Stimulated activated CD8-positive, alpha-beta memory T cell treated with anti-CD3 and anti-CD28 coated beads, Interleukin-4, amount 100 ng/mL, for 24 hours (primary cell): ENCODE measurements at places on chromosomes 2 and 18.

DNA sequence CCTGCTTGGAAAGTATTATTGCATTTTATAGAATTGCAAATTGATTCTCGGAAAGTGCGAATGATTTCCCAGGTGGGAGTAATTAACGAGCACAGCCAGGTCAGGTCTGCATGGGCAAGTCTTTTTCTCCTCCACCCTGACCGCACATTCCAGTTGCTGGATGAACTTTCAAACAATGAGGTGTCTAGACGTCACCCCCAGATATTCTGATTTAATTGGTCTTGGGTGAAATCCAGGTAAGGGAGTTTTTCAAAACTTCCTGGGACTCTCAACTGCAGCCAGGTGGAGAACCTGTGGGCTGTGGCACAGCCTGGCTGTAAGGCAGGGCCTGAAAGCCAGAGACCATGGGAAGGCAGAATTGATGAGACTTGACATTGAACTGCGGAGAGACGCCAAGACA lies 15.9 kb upstream of the RNF152 start:
- DNase-seq, result no peak

DNA sequence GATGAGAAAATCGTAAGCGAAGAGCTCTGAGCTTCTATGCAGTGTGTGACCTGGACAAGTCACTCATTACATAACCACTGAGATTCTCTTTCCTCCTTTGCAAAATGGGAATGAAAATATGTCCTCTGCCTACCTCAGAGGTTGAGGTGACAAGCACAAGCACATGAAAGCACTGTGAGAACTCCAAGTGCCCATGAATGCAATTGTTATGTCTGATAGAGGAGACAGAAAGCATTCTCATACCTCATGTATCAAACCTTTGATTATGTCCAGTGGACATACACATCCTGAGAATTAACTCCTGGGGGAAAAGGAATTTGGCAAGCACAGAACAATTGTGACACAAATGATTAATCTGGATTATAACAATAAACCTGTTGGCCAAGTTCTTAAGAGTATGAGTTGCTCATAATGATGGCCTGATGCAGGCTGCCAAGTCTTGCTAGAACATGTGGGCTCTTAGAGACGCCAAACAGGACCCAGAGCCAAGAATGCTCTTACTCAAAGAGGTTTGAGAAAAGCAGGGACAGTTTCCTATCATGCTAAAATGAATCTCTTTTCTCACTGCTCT lies 8.5 kb upstream of the RMDN2 start:
- no peak for DNase-seq

- no peak for DNase-seq
Measured at GRCh38 chr2:238099714-238100048, 459 bp upstream of the ESPNL start.

- DNase-seq, result no peak
Measured at GRCh38 chr2:175207741-175208438, 26.4 kb upstream of the ATP5MC3 start.

DNA sequence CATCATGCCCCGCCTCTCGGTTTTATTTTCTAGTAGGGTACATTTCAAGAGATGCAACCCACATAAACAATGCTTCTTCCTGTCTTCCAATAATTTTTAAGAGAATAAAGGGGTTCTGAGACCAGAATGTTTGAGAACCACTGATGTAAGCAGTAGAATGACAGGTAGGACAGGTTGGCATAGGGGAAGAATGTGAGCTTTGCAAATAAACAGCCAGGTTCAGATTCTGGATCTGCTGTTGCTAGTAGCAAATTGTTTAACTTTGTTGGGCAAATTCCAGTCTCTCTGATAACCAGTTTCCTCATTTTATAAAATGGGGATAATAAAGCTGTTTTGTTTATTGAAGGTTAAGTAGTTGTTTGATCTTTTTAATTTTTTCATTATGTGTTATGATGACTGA lies 32.8 kb downstream of the SOCS6 start:
- DNase-seq, result no peak

DNA sequence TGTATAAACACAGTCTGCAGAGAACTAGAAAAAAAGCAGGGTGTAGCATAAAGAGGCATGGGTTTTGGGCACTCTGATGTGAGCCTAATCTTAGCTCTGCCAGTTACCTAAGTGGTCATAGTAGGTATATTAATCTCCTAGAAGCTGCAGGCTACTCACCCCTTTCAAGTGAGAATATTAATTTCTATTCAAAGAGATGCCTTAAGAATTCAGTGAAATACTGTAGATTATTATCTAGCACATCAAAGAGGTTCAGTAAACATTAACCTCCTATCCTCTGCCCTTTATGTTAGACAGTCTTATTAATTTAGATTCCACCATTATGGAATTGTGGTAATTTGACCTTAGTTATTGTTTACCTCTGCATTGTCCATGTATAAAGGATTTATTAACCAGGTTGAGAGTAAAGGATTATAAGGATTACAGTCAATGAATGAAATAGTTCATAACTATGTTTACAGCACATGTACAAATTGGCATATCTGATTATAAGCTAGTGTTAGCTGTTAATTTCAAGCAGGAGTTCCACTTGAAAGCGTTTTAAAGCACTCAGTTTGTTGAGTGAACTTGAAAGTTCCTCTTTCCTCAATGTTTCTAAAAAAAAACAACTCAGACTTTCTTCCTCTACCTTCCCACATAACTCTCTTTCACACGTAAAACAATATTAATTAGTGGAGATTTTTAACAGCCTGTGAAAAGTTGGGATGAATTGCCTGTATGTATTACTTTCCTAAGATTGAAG lies 150.6 kb upstream of the EPC2 start:
- no peak for DNase-seq

- DNase-seq, result no peak
Measured at GRCh38 chr2:121788685-121789084, 33.2 kb downstream of the TSN start.

GRCh38 chr2:150742094-150742493 lies 254.6 kb upstream of the RND3 start:
- no peak for DNase-seq

DNA sequence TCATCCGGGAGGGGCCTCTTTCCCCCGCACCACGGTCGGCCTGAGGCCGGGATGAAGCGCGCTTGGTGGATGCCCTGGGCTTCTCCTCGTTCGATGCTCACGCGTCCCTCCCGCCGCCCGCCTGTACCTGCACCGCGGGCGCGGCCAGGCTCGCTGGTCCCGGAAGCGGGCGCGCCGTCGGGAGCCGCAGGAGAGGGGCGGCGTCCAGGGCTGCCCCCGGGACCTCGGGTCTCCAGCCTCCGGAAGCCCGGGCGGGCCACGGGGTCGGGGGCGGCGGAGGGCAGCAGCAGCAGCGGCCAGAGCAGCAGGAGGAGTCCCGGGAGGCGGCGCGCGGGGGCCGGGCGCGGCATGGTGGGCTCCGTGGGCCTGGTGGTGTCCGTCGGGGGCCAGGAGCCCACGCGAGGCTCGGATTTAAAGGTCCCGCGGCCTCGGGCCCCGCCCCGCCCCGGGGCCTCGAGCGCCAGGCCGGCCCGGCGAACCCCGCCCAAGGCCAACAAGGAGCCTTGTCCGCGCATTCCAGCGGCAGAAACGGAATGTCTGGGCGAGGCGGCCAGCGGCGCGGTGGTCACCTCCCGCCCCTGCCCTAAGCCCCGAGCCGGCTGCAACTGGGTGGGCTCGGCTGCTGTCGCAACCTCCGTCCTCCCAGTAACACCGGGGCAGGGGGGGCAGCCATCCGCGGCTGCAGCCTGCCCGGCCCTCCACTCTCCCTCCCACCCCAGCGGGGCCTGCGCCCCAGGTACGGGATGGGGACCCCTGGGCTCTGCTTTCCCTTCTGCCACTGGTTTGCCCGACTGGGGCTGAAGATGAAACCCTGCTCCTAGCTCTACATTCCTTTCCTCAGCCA lies at the start of gene MATN3:
TSS of gene MATN3 (minus strand) at position 387 of the 844 bp plus-strand sequence. CDS start at position 350, 37 bp downstream.
- DNase-seq, result no peak

GRCh38 chr2:38264396-38265221 lies 112.5 kb downstream of the ATL2 start:
- no peak for DNase-seq

- no peak for DNase-seq
Measured at GRCh38 chr2:172226244-172227061, 123.8 kb upstream of the DLX2 start.

- DNase-seq, result no peak
Measured at GRCh38 chr2:79771493-79771892, 258.6 kb downstream of the CTNNA2 start.

GRCh38 chr2:190468814-190469569 lies 60.8 kb downstream of the MFSD6 start:
- DNase-seq, result no peak

- no peak for DNase-seq
Measured at GRCh38 chr18:34841891-34842290, 131.8 kb downstream of the DTNA start.

- DNase-seq, result no peak
Measured at GRCh38 chr2:236107536-236107935, 60.6 kb downstream of the GBX2 start.

DNA sequence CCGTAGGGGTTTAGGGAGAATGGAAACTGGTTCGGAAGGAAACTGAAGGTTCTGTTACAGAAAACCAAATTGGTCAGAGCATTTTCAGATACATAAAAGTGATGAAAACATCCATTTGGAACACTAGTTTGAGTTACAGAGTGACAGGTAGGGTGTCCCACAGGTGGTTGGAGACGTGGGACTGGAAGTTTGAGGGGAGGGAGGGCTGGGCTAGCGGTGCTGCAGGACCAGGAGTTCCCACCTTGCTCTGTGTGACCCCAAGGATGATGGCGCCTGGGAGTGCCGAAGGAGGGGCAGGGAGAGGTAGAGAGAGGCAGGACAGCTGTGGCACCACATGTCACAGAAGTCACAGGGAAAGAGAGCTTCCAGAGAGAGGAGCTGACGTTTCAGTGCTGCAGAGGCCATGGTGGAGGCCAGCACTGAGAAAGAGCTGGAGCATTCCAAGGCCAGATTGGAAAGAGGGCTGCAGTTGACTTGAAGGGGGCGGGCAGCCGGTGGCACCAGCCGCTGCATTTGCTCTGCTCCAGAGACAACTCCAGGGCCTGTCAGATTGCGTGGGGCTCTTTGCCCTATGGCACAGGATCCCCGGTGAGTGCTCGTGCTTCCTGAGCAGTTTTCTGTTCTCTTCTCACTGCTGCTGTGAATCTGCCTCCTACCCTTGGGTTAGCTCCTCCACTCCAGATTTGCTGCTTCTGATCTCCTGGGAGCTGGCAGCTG lies 56.2 kb upstream of the FOSL2 start:
- no peak for DNase-seq

DNA sequence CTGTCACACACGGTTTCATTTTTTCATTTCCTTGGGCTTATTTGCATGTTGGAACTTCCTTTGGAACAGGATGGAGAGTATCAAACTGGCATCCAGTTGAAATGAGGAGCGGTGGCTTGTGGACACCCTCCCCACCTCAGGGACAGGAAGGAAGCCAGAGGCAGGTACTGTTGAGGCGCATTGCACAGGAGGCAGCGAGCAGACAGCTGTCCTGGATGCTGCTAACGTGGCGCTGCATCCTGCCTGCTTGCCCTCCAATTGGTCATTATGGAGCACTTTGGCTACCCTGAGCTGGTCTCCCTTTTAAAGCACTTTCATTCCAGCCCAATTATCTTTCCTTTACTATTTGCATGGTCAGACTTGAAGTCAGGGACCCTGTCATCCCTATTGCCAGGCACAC lies 80.7 kb upstream of the ITGA4 start:
- DNase-seq, result no peak

- no peak for DNase-seq
Measured at GRCh38 chr18:75293591-75293990, 83.0 kb downstream of the TSHZ1 start.

GRCh38 chr2:174779361-174779928 lies 15.2 kb upstream of the CHRNA1 start:
- DNase-seq, result no peak

- no peak for DNase-seq
Measured at GRCh38 chr18:74709452-74709851, 111.8 kb downstream of the ZNF407 start.

DNA sequence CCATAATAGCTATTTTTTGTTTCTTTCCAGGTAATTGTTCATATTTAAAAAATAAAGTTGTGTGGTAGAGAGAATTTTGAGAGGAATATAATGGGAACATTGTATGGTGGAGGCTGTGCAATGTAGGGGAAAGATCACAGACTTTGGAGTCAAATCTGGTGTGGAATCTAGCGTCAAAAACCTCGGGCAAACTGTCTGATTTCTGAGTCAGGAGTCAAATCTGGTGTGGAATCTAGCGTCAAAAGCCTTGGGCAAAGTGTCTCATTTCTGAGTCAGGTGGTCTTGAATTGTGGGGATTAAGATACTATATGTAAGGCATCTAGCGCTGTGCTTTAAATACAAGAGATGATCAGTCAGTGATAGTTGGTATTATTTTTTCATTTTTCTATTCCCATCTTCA lies 5.1 kb downstream of the PTPN4 start:
- DNase-seq, result no peak

GRCh38 chr2:16629770-16630169 lies 35.9 kb downstream of the CYRIA start:
- no peak for DNase-seq

DNA sequence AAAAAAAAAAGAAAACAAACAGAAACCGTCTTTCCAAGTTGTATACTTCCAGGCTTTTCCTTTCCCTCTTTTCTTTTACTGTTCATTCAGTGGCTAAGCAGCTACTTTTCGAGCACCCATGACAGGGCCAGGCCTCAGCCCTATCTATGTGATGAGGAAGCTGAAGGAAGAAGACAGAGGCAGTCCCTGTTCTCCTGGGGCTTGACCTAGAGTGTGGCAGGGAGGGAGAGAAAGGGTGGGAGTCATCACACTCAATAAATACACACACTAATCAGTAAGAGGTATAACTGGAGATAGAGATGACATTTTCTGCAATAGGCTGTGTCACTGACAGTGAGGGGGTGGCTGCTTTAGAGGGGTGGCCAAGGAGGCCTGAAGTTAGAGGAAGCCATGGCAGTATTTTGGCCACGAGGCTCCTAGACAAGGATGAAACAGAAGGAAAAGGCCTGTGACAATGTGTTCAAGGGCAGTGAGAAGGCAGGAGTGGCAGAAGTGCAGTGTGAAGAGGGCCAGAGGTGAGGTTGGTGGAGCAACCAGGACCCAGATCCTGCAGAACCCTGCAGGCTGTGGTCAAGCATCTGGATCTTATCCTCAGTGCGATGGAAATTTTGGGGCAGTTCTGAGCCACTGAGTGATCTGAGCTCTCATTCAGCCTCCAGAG lies 131.8 kb upstream of the TTC39C start:
- DNase-seq, result no peak

DNA sequence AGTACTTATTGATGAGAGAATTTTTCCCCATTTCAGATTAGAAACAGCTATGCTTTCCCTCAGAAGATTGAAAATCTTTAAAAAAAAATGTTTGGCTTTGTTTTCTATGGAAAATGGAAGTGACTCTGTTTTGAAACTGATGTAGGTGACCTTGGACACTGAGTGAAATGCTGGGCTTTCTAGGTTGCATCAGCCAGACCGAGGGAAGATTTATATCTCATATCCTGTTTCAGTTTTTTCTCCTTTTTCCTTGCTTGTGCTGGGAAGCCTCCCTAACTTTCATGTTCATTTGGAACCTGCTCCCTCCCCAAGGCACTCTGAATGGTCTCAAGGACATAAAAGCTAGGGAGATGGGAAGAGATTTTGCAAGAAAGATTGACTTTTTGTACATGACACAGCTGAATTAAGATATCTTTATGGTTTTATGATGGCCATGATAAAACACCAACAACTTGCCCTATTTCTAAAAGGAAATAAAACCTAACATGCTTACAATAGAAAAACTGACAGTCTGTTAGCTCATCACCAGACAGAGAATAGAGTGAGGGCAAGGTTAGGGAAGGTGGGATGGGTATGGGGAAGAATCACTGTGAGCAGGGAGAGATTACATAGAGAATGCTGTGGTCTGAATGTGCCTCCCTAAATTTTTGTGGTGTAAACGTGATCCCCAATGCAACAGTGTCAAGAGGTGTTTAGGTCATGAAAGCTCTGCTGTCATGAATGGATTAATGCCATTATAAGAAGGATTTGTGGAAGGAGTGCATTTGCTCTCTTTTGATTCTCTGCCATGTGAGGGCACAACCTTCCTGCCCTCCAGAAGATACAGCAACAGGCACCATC lies 249.7 kb downstream of the TPGS2 start:
- no peak for DNase-seq
